NCI-H1092 treated with DMSO at 0.1 percent for 48 hours (cell line): ENCODE measurements at places on chromosomes 3 and 15.

DNA sequence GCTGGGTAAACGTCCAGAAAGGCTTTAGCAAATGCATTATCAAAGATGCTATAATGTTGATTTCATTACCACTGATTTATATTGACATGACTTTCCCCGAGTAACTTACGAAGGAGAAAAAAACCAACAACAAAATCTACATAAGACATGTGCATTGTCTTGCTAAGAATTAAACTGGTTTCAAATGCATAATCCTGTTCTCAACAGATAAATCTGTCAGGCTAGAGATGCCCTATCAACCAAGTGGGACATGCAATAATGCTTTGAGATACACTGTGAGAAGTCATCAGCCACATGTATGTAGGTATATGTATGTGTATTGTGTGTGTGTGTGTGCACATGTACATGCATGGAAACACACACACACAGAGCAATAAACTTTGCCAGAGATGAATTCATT lies 195.6 kb downstream of the MEIS2 start:
- DNase-seq = no peak

DNA sequence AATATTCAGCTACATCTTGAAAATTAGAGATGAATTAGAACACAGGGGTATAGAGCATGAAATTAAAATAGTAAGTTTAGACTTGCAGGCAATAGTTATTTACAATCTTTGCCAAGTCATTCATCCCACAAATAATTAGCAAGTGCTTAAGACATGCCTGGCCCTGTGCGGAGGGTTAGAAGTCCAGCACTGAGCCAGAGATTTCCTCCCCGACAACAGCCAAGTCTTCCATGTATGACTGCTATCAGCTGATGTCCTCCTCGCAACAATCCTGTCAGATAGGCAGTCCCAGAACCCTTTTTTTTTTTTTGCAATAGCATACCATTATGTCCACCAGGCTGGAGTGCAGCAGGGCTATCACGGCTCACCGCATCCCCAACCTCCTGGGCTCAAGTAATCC lies 14.6 kb downstream of the SIN3A start:
- DNase-seq = no peak

DNA sequence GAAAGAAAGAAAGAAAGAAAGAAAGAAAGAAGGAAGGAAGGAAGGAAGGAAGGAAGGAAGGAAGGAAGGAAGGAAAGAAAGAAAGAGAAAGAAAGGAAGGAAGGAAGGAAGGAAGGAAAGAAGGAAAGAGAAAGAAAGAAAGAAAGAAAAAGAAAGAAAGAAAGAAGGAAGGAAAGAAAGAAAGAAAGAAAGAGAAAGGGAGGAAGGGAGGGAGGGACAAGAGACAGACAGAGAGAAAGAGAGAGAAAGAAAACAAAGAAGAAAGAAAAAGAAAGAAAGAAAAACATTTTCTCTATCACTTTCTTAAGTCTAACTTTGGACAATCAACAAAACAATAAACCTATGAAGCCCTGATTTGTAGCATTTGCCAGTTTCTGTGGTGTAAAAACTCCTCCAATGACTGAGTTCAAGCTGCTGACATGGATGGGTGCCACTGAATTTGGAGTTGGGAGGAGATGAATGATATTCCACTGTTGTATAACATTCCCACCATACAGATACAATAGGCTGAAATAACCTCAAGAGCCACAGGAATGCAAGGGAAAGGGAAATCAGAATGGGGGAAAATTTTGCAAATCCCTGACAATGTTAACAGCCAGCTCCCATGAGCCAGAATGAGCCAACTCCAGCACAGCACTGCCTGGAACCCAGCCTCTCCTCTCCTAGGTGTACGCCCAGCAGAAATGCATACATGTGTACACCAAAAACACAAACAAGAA lies 15.0 kb upstream of the RTP3 start:
- no peak for DNase-seq

DNA sequence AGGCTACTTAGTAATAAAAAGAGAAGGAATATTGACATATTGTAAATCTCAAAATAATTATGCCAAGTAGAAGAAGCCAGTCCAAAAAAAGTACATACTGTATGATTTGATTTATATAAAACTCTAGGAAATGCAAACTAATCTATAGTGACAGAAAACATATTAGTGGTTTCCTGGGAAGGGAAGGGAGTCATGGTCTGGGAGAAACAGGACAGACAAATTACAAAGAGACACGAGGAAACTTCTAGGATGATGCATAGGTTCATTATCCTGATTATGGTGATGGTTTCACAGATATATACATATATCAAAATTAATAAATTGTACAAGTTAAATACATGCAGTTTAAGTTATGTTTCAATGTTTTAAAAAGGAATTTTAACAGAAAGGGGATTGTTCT lies 81.0 kb upstream of the GOLGA8B start:
- no peak for DNase-seq

GRCh38 chr3:58537412-58538301 lies 667 bp upstream of the ACOX2 start:
- DNase-seq = no peak

DNA sequence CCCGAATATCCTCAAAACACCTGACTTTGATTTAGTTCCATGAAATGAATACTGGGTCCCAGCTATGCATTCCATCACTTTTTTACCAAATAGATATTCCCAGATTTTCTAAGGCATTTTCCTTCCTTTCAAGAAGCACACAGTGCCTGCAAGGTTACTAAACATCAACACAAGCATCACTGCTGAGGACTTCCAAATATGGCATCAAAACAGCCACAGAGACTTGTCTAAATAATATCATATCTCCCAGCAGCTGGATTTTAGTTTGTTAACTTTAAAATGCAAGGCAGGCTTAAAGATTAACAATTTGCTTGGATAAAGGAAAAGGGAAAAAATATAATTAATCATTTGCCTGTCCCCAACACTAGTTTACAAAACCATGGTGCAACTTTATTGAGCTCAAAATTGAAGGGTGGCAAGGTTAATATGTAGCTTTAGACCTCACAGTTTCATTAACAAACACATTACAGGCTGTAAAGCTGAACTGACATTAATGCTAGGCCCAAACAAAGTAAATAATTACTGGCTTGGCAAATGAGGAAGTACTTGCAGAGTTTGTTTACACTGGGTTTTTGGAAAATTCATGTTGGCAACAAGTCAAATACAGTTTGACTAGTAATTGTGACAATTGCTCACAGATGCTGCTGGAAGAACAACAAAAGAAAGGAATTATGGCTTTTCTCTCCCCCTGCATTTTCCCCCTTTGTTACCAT lies 401.7 kb upstream of the CDIN1 start:
- peak; percentile 10 for DNase-seq

DNA sequence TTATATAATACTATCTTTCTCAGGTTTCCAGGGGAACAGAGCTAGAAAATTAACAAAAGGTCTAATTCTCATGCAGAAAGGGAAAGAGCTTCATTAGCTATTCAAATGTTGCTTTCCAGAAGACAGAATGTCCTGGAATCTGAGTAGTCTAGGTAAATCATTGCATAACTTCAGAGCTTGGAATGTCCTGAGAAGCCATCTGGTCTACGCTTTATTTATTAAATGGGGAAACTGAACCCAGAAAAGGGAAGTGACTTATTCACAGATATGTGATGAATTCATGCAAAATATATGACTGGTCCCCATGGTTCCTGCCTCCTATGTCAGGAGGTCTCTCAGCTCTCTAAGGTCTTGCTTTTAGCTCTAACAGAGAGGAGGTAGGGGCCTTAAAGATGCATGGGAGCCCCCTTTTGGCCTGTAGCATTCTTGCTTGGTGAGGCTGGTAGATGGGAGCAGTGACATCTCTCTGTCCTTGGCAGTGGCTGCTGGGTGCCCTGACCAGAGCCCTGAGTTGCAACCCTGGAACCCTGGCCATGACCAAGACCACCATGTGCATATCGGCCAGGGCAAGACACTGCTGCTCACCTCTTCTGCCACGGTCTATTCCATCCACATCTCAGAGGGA lies 99.2 kb downstream of the CEMIP start:
- DNase-seq = no peak

DNA sequence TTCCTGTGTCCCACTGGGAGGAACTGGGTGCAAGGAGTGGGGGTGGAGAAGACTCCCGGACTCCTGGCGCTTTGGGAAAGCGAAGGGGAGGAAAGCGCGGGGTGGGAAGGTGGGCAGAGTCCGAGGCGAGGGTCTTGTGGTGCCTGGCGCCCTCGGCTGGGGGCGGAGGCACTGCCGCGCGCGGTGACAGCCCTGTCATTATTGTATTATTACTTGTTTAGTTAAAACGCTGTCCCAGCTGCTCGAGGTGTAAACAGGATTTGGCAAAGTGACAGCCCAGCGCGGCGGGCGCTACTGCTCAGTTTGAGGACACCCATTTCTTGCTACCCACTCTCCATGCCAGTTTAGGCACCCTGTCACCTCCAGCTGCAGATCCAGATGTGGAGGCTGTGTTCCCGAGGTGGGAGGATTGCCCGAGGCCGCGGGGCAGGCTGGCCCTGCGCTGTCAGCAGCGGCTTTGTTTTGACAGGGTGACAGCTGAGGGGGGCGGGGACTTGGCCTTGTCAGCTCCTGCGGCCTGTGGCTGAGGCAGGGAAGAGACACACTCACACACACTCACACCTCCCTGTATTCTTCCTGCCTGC lies 1.0 kb downstream of the KAT2B start:
- peak; percentile 32 for DNase-seq

GRCh38 chr3:66037330-66037985 lies 1.3 kb downstream of the MAGI1 start:
- DNase-seq = no peak
